Renal cortical epithelial cell (primary cell): ENCODE measurements at places on chromosomes 7 and 10. TPM values are rescaled to one million over a fixed set of nuclear protein-coding genes. Genes with fewer than 3 reads are reported as not detected.

- DNase-seq, result no peak
Measured at GRCh38 chr10:93268021-93268420, 194.3 kb downstream of the CYP26A1 start.

- peak; percentile 48 for DNase-seq
Measured at GRCh38 chr7:142557971-142558582, 191.2 kb upstream of the PRSS1 start.

- DNase-seq, result peak; percentile 59
Measured at GRCh38 chr7:50828801-50829200, 46.1 kb upstream of the GRB10 start.

DNA sequence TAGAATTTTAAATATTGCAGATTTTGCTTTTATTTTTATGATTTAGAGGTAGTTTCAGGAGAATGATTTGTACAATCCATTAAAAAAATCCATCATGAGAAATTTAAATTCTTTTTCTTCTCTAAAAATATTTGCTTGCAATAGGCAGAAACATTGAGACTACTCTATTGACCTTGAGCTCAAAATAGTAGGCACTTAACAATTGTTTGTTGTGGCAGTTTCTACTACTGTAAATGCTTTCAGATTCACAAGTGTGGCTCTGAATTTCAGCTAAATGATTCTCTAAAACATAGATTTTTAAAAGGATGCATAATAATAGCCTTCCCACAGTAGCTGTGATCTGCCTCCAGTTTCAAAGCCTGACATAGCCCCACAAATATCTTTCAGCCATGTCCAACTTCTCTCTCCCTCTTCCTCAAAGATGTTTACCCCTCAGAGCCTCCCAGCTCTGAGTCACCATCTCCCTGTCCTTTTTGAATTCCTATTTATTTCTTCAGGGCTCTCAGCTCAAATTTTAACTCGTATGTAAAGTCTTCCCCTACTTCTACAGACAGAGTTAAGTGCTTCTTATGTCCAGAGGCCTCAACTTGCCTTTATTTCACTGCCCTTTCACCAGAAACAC is 160.5 kb downstream of the AOAH start:
- DNase-seq, result peak; percentile 25

GRCh38 chr7:5694221-5694754 is 87.2 kb downstream of the RNF216 start:
- peak; percentile 71 for DNase-seq

- DNase-seq, result no peak
Measured at GRCh38 chr10:73248259-73248724, 1.2 kb upstream of the DNAJC9 start.

GRCh38 chr10:112957640-112958092 is 7.6 kb downstream of the TCF7L2 start:
- DNase-seq, result no peak

GRCh38 chr10:86401588-86402282 is 35.1 kb upstream of the GRID1 start:
- DNase-seq, result no peak

- no peak for DNase-seq
Measured at GRCh38 chr7:120254845-120255244, 18.1 kb upstream of the KCND2 start.

Gene IGF2BP3
- total RNA-seq, result 43.9 and 50.8 TPM in 2 replicates

- DNase-seq, result no peak
Measured at GRCh38 chr7:98250789-98251188, 1.2 kb downstream of the TECPR1 start.

- DNase-seq, result no peak
Measured at GRCh38 chr7:40810274-40810673, 675.5 kb downstream of the SUGCT start.

Gene GIMAP6
- total RNA-seq, result 0.15 and 0.35 TPM in 2 replicates

DNA sequence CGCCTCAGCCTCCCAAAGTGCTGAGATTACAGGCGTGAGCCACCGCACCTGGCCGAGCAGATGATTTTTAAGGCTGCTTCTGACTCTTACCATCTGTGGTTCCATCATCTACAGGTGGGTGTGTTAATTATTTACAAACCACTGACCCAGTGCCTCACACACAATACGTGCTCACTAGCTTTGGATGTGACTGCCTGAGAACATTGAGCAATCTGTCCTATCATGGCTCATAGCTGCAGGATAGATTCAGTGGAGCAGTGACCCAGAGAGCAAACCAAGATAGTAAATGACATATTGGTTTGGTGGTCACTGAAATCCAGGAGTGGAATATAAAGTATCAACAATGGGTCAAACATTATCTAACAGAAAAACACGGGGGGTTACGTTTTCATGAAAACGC is 24.1 kb downstream of the GPAM start:
- DNase-seq, result peak; percentile 76

Gene SLC39A12
- total RNA-seq, result not detected in 2 replicates

GRCh38 chr10:52965509-52965908 is 192.9 kb upstream of the MBL2 start:
- no peak for DNase-seq

DNA sequence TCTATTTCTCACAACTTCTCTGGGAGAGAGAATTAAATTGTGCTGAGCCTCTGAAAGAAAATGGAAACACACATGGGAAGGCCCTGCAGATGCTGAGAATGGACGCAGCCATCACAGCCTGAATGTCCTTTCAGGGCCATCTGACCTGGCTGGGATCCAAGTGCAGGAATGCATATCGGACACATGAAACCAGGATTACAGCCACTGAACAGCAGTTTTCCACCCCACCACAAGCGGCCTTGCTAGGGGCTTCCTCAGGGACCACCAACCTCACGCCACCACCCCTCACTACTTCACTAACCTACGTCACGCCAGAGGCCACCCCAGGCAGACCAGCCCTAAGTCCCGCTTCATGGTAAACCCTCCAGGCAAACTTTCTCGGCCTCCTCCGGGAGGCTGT is 103.3 kb downstream of the DIP2C start:
- DNase-seq, result no peak

Gene HILPDA
- total RNA-seq, result 20.5 and 24.2 TPM in 2 replicates

GRCh38 chr10:72935361-72935760 is 19.2 kb downstream of the PLA2G12B start:
- peak; percentile 47 for DNase-seq

Gene TPST1
- total RNA-seq, result 29.5 and 82.1 TPM in 2 replicates

Gene ACTL6B
- not detected in 2 replicates for total RNA-seq

Gene TMEM196
- 0.17 and 1.2 TPM in 2 replicates for total RNA-seq

- no peak for DNase-seq
Measured at GRCh38 chr7:14521183-14521582, 381.4 kb downstream of the DGKB start.

Gene FAM25G
- not detected in 2 replicates for total RNA-seq

DNA sequence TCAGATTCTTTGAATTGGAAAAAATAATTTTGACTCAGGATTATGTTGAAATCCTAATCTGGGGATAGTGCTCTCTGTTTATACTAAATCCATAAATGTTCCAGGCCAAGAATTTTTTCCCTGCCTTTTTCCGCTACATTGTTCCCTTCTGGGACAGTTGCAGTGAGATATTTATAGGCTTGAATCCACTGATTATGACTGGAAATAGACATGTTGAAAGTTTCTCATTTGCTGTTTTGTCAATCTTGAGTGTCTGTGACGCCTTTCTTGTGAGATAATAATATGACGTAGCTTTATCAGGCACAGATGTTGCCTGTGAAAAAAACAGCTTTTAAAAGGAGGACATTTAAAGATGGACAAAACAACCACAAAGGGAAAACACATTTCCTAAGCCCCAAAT is 155.9 kb downstream of the ARID5B start:
- DNase-seq, result no peak

Gene SPDYE2
- total RNA-seq, result 0.10 TPM in 1 of 2 replicates, not detected in the other

- DNase-seq, result no peak
Measured at GRCh38 chr10:133614830-133615580, 11.6 kb downstream of the FRG2B start.

GRCh38 chr7:131521651-131522163 is 34.7 kb downstream of the PODXL start:
- DNase-seq, result peak; percentile 54

- peak; percentile 7 for DNase-seq
Measured at GRCh38 chr7:8724080-8724718, 290.8 kb downstream of the NXPH1 start.

GRCh38 chr7:19558527-19558926 is 150.3 kb downstream of the POLR1F start:
- no peak for DNase-seq

Gene GLI3
- 0.35 and 1.6 TPM in 2 replicates for total RNA-seq

DNA sequence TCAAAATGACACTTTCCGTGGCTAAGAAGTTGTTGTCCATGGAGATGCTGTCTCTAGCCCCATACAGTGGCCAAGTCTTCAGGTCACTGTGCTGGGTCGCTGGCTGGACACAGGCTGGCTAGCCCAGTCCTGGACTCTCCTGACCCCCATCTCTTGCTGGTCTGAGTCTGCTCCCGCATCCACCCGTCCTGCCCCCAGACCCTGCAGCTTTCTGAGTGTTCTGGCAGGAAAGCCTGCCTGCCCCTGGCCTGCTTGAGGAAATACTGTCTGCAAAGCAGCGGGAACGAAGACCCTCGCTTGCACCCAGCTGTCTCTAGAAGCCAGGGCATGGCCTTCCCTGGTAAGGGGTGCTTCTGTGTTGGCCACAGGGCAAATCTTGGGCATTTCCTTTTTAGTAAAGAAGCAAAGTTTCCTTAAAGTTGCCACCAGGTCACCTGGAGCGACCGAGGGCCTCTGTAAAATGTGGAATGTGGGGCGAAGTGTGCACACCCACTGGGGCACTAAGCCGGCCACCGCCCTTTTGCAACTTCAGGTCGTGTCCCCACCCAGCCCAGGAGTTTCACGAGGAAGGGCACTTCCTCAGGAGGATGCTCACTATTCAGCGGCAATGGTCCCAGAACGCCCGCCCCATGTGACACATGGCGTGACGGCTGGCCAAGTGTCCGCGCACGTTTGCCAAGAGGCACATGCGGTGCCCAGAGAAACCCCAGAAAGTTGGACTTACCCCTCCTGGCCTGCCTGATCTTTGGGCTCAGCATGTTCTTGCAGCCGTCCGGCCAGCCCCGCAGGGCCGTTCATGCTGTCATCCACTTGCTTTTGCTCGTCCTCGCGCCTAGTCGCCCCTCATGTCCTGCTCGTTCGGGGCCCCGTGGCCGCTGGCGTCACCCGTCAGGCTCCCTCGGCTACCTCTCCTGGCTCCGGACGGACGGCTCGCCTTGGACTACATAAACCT is 558 bp downstream of the ARHGAP22 start:
- DNase-seq, result no peak

Gene FRMPD2
- total RNA-seq, result 0.35 and 1.9 TPM in 2 replicates
